Stimulated activated CD4-positive, alpha-beta T cell treated with anti-CD3 and anti-CD28 coated beads, Interleukin-15, amount 100 ng/mL, for 48 hours (primary cell): ENCODE measurements at places on chromosomes 4 and X.

- DNase-seq, result peak; percentile 14
These were observed 131.0 kb downstream of the DCLK2 start for GRCh38 chr4:150209140-150209829.

GRCh38 chrX:85052205-85052604, 48.5 kb downstream of the APOOL start:
- DNase-seq, result no peak

- DNase-seq, result no peak
These were observed 137.4 kb downstream of the PDLIM5 start for GRCh38 chr4:94588896-94589693.

DNA sequence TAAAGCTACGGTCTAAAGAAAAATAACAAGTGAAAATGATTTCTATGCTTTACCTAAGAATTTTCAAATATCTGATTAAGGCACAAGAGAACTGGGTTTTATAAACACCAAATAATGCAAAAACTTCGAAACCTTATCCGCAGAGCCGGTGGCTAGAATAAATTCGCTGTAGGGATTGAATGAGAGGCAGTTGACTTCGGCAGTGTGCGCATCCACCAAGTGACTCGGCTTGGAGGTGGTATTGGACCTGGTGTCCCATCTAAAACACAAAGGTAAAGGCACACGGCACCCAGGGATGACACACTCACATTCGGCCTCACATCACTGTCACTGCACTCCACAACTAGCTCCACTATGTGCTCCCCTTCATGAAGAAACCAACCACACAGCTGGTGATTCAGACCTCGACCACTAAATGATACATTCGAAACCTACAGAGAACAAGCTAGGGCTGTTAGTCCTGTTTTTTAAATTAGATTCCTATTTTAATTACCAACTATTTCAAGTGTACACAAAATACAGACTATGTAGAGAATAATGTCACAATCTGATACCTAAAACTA, 17.5 kb downstream of the RBBP7 start:
- DNase-seq, result no peak

DNA sequence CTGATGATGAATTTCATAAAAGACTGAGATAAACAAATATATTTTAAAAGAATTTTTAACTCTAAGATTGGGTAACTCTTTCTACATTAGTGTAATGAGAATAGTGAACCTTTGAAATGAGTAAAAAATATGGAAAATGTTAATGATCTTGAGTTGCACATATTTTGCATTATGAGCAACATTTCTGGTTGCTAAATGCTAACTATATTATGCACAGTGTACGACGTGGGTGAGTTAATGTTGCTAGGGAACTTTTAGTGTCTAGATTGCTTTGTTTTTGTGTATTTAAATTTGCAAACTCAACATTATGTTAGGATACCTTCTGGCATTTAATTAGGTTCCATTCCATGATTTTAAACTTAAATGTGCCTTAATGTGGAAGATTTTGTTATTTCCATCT, 612.9 kb upstream of the GALNT7 start:
- no peak for DNase-seq

DNA sequence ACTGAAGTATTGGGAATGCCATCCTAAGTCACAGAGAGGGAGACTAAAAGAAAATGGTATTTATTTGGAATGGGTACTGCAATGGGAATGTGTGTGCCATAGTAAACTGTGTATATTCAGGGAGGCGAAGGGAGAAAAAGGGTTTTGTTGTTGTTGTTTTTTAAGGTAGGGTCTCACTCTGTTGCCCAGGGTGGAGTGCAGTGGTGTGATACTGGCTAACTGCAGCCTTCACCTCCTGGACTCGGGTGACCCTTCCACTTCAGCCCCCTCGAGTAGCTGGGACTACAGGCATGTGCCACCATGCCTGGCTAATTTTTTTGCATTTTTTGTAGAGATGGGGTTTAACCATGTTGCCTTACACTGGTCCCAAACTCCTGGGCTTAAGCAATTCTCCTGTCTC, 4.3 kb upstream of the SLC10A3 start:
- DNase-seq, result no peak

DNA sequence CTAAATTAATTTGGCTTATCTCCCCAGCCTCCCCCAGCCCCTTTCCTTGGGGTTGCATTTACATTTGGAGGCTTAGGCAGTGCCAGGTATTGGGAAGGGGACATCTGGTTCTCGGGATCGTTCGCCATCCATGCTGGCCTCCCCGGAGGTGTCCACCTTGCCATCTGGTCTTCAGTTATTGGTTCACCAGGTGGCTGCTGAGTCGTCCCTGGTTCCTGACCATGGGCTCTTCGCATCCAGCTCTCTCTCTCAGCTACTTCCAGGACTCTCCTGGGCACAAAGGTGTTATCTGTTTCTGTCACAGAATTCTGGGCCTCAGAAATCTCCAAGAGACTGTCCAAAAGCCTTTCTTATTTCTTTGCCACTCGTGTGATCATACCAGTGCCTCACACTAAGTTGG, 75.4 kb upstream of the SCOC start:
- no peak for DNase-seq

DNA sequence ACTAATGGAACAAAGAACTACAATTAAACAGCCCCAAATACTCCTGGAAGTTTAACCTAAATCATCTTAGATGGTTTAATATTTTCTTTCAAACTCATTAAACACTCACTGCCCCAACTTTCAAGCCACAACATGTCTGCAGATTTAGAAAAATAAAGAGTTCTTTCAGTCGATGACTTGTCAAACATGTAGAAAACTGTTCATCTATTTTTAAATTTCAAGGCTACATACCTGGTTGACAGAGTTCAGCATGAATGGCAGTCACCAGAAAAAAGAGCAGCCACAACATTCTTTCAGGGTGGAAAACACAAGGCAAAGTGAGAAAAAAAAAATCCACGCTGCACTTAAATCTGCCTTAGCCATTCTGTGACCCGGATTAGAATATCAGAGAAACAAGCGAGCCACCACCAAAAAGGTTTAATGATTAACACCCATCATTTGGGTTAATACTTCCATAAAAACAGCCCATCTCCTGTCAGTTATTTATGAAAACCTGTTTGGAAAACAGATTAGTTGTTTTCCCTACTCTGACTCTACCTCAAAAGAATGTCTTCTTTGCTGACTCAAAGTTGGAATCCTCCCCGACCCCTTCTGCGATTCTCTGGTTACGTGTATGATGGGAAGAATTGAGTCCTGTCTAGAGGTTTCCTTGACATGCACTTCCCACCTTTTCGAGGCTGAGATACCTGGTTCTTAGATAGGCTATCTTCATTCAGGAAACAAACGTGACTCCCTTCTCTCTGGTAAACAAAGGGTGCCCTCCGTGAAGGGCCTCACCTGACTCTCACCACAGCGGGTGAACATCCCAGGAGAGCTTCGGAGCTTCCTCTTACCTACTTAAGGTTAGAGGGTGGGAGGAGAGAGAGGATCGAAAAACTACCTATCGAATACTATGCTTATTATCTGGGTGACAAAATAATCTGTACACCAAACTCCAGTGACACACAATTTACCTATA, at the start of gene CLTRN:
Gene CLTRN (minus strand): TSS at position 319 of the 958 bp plus-strand sequence. CDS start 30 bp downstream, at position 289.
- no peak for DNase-seq

DNA sequence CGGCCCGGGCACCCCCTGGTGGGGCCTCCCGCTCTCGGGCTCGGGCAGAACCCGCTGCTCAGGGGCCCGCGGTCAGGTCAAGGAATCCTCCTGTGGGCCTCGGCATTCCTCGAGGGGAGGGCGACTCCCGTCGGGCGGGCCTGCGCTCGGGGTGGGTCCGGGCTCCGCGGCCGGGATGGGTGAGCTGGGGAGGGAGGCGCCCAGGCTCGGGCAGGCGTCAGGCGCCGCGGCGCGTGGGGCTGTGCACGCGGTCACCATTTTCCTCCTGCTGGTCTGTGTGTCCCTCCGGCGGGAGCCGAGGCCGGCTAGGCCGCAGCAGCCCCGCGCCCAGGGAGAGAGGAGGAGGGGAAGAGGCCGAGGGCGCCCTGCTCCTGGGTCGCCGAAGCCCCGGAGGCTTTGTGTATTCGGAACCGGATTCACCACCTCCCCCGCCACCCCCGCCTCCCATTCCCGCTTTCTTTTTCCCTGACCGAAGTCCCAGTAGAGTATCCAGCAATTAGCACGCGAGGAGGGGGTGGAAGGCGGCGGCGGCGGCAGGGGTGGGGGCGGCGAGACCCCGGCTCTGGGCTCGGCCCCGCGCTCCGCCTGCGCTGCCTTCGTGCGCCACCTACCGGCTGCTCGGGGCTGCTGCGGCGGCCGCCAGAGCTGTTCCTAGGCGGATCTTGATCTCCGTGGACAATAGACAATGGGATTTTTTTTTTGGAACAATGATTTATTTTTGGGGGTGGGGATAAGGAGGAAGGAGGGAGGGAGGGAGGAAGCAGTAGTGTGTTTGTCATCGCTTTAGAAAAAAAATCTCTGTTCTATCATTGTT, 99.0 kb upstream of the MAML3 start:
- peak; percentile 49 for DNase-seq

GRCh38 chr4:8417071-8417614, 23.4 kb downstream of the ACOX3 start:
- no peak for DNase-seq

DNA sequence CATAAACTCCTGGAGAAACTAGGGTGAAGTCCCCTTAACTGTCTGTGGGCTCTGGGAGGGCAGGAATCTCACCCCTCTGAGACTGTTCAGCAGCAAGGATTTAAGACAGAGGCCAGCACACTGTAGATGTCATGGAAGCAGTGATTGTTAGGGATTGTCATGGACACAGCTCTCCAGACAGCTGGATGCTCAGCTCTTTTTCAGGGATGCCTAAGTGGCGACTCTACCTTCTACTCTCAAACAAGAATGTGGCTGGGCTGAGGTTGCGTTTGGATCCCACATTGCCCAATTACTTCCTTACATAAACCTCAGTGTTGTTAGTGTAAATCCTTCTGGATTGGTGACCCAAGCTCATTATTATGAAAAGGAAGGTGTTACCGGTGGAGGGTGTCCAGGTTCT, 291.9 kb upstream of the VCX3A start:
- DNase-seq, result no peak

- no peak for DNase-seq
These were observed 6.5 kb downstream of the SHOX start for GRCh38 chrX:636981-637659.

DNA sequence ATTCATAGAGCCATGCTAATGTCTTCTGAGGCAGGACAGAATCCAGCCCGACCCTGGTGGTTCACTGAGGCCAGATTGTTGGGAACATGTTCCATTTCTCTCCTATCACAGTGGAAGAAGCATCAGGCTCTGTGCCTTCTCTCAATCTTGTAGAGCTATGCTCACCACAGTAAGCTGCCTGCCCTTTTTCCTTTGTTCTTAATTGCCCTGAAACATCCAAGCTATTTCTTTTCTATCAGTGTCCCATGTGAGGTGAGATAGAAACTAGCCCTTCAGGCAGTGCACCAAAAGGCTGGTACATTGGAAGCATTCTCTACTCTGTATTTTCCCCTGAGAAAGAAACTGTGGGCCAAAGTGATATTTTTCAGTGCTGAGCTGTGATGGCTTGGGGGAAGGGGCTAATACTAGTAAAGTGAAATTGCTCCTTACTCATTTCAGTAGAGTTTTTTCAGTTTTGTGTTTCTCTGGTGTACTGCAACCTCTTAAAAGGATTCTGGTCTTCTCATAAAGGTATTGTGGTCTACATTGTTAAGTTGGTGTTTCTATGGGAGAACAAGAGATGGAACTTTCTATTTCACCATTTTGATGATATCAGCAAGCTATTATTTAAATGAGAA, 611.2 kb downstream of the RPA4 start:
- no peak for DNase-seq

DNA sequence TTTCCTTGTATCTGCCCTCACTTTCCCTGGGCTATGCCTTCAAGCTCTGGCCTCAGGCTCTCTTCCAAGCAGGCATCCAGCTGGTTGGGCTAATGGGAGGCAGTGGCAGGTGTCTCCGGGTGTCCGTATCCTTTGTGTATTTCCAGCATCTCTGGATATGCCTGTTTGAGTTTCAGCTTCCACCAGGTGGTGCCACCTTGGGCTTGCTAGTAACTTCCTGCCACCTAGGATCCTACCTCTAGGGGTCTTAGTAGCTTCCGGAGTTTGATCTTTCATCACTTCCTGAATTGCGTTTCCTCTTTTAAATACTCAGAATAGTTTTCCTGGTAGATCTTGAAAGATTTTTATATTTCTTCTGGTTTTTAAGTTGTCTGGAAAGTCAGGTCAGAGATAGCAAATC, 23.2 kb upstream of the ANOS1 start:
- DNase-seq, result no peak

GRCh38 chr4:72604324-72604723, 35.3 kb upstream of the ADAMTS3 start:
- DNase-seq, result no peak

DNA sequence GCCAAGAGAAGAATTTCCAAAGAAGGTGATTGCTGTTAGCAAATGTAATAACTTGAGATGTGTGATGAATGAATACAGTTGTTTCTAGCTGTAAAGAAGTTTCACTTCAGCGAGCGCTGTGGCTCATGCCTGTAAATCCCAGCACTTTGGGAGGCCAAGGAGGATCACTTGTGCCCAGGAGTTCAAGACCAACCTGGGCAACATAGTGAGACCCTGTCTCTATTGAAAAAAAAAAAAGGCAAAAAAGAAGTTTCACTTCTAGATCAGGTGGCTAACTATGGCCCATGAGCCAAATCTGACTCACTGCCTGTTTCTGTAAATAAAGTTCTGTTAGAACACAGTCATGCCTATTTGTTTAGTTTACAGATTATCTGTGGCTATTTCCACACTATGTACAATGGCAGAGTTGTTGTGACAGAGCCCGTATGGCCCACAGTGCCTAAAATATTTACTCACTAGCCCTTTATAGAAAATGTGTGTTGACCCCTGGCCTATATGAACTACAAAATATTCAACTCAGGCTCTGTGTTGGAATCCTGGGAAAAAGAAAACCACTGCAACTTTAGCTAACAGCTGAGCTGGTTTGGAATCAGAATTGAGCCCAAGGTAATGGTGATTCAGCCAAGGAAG, 54.1 kb upstream of the PRPS1 start:
- DNase-seq, result no peak

GRCh38 chrX:9341291-9342201, 123.3 kb upstream of the TBL1X start:
- peak; percentile 54 for DNase-seq

DNA sequence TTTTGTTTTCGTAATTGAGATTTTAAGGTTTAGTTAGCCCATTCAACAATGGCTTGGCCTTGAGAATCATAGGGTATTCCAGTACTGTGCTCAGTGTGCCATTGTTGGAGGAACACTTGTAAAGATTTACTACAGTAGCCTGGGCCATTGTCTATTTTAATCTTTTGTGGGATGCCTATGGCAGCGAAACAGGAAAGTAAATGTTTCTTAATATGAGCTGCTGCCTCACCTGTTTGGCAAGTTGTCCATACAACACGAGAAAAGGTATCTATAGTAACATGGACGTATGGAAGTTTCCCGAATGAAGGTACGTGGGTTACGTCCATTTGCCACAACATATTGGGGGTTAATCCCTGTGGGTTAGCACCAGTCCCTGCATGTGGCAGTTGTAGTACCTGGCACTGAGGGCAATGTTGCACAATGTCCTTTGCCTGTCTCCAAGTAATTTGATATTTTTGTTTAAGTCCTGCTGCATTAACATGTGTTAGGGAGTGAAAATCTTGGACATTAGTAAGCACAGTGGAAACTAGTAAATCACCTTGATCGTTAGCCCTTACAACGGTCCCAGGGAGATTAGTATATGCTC, 38.6 kb upstream of the AADAT start:
- DNase-seq, result no peak
